NCI-H226 (cell line): ENCODE measurements at places on chromosomes 16 and 17.

- DNase-seq, result no peak
Measured at GRCh38 chr17:17120701-17121100, 78.4 kb downstream of the MPRIP start.

- peak; percentile 1 for DNase-seq
Measured at GRCh38 chr16:79897453-79898146, 297.1 kb upstream of the MAF start.

DNA sequence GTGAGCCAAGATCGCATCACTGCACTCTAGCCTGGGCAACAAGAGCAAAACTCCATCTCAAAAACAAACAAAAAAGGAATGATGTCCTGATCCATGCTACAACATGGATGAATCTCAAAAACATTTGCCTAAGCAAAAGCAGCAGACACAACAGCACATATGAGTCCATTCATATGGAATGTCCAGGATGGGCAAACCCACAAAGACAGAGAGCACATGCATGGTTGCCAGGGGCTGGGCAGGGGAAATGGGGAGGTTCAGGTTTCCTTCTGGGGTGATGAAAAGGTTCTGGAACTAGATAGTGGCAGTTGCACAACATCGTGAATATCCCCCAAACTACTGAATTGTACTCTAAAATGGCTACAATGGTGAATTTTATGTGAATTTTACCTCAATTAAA, 35.3 kb upstream of the RAI1 start:
- peak; percentile 31 for DNase-seq

GRCh38 chr16:80519189-80519588, 21.6 kb upstream of the DYNLRB2 start:
- no peak for DNase-seq

DNA sequence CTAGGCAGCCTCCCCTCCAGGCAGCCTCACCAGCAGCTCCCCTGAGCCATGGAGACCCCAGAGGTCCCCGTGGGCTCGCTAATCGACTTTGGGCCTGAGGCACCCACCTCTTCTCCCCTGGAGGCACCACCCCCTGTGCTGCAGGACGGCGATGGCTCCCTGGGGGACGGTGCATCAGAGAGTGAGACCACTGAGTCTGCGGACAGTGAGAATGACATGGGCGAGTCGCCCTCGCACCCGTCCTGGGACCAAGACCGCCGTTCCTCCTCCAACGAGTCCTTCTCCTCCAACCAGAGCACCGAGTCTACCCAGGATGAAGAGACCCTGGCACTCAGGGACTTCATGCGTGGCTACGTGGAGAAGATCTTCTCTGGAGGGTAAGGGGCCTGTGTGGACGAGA, 39.4 kb downstream of the KIAA0513 start:
- no peak for DNase-seq

DNA sequence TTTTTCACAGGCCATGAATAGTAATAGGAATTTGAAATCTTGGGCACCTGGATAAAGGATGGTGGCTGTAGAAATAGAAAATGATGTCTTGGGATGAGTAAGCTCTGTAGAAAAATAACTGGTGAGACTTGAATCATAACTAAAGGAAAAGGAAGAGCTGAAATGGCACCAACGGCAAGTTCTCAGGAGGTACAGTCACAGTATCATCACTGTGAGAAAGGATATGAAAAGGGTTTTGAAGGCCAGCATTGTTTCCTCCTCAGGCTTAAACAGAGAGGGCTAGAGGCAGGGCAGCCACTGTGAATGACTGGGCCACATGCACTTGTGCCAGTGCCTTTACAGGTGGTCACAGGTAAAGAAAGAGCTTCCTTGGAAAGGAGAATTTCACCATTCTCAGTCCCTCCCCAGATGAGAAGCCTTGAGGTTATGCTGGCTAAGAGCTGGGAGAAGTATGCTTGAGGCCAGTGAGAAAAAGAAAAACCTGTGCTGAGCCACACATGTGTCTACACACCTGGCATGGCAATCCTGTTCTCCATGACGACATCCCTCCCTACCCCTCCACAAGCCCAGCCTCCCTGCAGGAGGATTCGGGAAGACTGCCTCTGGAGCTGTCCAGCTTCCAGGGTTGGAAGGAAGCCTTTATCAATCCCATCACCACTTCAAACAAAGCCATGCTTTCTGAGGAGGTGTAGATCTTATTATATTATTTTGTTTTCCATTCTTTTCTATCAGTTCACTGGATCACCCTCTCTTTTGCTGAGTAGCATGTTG, 3.8 kb upstream of the ANKFN1 start:
- no peak for DNase-seq

- DNase-seq, result no peak
Measured at GRCh38 chr17:10205549-10206185, 7.3 kb upstream of the GAS7 start.

DNA sequence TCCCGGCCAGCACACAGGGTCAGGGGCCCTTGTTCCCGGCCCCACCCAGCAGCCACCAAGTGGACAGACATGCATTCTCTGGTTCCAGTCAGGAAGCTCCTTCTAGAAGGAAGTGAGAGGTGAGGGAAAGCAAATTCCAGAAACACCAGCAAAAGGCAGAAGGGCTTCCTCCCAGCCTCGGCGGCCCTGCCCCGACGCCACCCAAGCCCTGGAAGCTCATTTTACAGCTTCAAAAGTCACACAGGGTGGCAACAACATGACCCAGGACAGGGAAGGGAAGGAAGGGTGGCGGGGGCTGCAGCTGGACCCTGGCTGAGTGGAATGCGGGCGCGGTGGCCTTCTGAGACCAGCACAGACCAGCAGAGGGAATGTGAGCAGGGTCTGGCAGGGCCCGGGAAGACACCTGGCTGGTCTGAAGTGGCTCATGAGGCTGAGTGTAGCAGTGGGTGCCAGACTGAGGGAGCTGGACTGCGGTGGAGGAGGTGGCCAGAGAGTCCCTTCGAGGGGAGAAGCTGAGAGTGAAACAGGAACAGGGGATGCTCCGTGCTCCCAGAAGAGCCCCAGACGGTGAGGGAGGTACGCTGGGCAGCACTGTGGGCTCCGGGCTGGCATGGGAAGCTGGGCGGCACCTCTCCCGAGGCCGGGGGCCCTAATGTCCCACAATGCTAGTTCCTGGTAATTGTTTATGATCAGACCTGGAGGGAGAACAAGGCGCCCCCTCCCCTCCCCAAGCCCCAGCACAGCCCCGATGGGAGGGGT, 1.9 kb upstream of the UNC13D start:
- no peak for DNase-seq

DNA sequence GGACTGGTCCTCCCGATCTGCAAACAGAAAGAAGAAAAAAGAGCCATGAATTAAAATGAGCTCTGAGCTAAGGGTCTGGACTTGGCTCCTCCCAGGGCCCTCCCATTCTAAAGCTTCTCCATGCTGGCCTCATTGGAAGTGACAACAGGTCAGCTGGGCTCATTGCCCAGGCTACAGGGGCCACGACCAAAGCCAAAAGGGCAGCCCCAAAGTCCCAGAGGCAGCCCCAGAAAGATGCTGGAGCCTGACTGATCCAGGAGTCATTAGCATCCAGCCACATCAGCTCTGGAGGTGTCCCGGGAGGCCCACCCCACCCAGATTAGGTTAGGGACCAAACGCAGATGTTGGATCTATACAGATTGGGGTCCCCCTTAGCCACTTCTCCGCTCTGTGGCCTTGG, 58.2 kb downstream of the MYH11 start:
- no peak for DNase-seq

DNA sequence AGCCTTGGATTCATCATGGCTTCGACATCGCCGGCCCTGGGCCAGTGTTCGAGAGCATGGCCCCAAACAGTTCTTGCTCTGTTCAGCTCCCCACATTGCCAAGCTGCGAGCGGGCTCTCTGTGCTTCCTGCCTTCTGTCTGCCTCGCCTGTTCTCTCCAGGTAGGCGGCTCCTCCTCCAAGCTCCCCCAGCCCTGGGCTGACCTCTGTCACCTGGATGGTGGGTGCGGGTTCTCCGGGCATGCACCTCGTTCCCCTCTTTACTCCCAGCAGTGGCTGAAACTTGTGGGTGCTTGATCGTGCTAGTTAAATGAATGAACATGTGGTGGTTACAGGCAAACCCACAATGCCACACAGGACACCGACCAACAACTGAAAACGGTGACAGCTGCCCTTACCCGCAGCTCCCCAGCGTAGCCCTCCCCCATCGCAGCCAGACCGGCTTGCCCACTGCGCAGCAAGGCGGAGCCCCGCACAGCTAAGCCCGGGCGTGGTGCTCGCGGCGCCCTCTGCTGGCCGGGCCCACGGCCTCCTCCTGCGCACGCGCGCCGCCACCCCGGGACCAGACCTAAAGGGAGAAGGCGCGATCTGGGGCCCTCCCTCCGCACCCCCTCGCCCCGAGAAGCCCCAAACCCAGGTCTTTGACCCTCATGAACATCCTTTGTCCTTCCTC, 23.0 kb upstream of the EIF1 start:
- peak; percentile 75 for DNase-seq

DNA sequence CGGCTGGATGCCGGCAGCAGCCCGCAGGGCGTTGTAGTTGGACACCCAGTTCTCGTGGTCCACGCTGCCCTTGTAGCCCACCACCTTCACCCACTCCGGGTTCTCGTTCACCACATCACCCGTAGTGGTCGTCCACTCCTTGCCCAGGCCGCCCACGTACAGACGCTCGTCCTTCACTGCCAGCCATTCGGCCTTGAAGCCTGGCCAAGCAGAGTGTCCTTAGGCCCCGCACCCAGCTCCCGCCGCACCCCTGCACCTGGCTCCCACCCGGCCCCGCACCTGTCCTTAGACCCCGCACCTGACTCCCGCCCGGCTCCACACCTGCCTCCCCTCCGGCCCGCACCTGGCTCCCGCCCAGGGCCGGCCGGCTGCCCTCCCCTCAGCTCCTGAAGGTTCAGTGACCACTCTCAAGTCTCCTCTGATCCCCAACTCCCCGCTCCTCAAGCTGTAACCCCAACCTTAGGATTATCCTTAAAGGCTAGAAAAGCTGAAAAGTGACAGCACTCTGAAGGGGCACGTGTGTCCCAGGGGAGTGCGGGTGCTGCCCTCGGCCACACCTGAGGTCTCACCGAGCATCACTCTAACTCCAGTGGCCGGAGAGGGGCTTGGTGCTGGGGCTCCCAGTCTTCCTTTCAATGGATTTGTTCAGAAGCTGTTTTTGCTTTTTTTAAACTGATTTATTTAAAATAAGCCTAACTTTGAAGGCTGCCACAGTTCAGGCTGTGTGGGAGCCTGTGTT, 14.4 kb downstream of the CANT1 start:
- DNase-seq, result no peak

GRCh38 chr16:48206594-48207242, 37.4 kb upstream of the LONP2 start:
- no peak for DNase-seq
